ENCODE measurements at places on chromosomes 5 and 9. TPM values are rescaled to one million over a fixed set of nuclear protein-coding genes. Genes with fewer than 3 reads are reported as not detected.
A peak's percentile ranks its signal among the peaks of the same experiment; 100 is the strongest.

Gene SEMA6A
- total RNA-seq, result 406 TPM

Gene TSSK1B
- total RNA-seq, result not detected

Gene SPATA31C1
- total RNA-seq, result not detected

Gene C9orf50
- 0.11 TPM for total RNA-seq

DNA sequence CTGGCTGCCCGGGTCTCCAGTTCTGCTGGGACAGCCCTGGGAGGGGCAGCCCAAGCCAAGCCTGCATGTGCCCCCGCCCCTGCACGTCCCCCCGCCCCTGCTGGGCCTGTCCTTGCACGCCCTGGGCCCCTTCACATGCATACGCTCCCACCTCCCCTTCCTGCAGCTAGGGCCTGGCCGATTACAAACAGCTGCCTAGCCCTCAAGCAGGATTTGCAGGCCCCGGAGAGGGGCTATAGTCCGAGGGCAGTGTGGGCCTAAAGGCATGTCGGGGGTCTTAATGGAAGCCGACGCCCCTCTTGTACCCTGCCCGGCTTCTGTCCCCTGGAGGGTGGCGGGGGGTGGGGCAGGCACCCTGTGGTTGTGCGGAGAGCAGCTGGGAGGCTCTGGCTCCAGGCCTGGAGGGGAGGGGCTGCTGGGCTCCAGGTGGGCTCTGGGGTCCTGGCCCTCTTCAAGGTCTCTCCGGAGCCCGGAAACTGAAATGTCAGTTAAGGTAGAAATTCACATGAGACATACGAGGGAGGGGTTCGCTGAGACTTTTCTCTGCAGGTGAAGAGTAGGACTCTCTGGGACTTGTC is 16.9 kb downstream of the COL5A1 start:
- H3K27ac ChIP-seq, result no peak overlapping the region
- DNase-seq, result peak; percentile 41
- no peak overlapping the region for H3K4me3 ChIP-seq
- H3K4me1 ChIP-seq, result peaks cover 9% of the 10 kb centered on the region
- H3K36me3 ChIP-seq, result peaks cover 16% of the 10 kb centered on the region

DNA sequence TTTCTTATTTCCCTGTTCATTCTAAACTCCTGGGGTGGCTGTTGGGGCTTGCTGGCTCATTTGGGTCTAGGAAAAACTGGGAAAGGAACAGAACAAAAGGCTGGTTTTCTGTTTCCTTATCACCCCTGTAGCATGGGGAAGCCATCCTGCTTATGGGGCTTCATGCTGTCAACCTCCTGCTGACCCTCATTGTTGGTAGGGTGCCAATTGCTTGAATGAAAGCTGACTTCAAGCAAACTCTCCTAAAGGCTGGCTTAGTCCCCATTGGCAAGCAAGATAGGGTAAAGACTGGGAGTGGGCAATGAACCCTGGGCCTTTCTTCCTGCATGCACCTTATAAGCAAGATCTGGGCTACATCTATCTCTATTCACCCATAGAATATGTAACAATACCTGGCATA is 511.6 kb downstream of the DMAC1 start:
- peaks cover 3% of the 10 kb centered on the region for H3K36me3 ChIP-seq
- DNase-seq, result no peak
- no peaks in the 10 kb centered on the region for H3K27me3 ChIP-seq
- no peak overlapping the region for H3K27ac ChIP-seq

GRCh38 chr9:127634698-127635097 is 22.6 kb downstream of the STXBP1 start:
- DNase-seq, result peak; percentile 25
- H3K4me3 ChIP-seq, result no peak overlapping the region
- H3K4me1 ChIP-seq, result peaks cover 30% of the 10 kb centered on the region
- H3K36me3 ChIP-seq, result no peaks in the 10 kb centered on the region
- no peaks in the 10 kb centered on the region for H3K27me3 ChIP-seq
- no peak overlapping the region for H3K27ac ChIP-seq

DNA sequence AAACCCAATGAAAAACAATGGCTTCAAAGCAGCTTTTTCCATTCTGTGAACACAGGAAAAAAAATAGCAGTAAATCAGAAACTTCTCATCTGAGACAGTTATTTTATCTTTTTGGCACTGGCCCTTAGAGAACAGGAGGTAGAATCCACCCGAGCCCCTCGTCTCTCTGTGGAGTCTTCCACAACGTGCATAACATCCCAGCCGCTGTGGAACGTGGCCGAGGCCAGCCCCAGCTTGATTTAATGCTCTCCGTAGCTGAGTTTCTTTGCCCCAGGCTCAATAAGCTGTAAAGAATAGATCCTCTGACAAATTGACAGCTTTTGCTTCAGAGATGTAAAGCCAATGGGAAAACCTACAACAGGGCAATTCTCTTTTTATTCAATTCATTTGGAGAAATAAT is 107.9 kb upstream of the DAP start:
- H3K4me3 ChIP-seq, result no peak overlapping the region
- H3K27ac ChIP-seq, result no peak overlapping the region
- no peak for DNase-seq
- no peaks in the 10 kb centered on the region for H3K27me3 ChIP-seq
- no peaks in the 10 kb centered on the region for H3K36me3 ChIP-seq

GRCh38 chr5:50863534-50864170 is 197.2 kb downstream of the PARP8 start:
- no peak for DNase-seq
- no peaks in the 10 kb centered on the region for H3K27me3 ChIP-seq
- H3K4me3 ChIP-seq, result no peak overlapping the region
- no peak overlapping the region for H3K27ac ChIP-seq
- peaks cover 11% of the 10 kb centered on the region for H3K4me1 ChIP-seq

GRCh38 chr5:177116631-177117373 is 16.8 kb upstream of the NSD1 start:
- H3K4me3 ChIP-seq, result no peak overlapping the region
- no peaks in the 10 kb centered on the region for H3K36me3 ChIP-seq
- H3K27me3 ChIP-seq, result peaks cover 19% of the 10 kb centered on the region
- 0 out of 2 replicates have a peak overlapping the region, but pooled peaks have one; percentile 18 for H3K27ac ChIP-seq
- peak; percentile 92 for DNase-seq

- no peak within 1 kb of the TSS for H3K27ac ChIP-seq
- H3K27me3 ChIP-seq, result peaks cover 29% of the 10 kb centered on the region
- peak; percentile 61 for DNase-seq
These were observed at the start of gene NR2F1 for GRCh38 chr5:93582677-93583438. TSS of gene NR2F1 (plus strand) at chr5:93583222. CDS start at chr5:93585024, 1,802 bp downstream.
